ENCODE measurements at places on chromosomes 5 and 9.

DNA sequence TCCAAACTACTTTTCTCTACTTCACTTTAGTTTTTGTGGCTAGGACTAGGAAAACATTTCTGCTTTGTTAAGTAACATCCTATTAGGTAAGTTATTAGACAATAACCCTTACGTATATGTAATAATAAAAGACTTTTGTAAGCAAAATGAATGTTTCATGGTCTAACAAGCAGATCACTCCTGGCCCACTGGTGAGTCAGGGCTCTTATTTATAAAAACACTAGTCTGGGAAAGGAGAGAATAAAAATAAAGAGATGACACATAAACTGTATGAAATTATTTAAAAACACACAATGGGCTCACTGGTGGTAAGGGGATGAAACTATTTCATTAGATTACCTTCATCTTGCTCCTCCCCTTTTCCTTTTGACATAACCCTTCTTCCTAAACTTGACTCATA is 2212.2 kb upstream of the ACO1 start:
- no peak for DNase-seq

DNA sequence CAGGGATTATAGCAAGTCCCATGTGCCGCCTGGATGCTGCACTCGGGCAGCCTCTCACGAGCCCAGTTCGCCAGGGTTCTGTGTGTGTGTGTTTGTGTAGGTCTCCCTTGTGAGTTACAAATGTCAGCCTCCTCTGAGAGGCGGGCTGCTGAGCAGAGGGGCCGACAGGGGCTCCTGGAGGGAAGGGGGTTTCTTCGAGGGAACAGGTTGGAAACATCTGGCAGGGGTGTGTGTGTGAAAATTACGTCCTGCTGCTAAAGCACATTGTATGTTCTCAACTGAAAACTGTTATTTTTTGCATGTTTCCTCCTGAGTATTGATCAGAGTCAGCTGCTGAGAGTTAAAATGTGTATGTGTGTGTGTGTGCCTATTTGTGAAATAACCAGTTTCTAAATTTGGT is 9.7 kb downstream of the GALNT10 start:
- no peak for DNase-seq

GRCh38 chr9:12065050-12065449 is 628.1 kb upstream of the TYRP1 start:
- no peak for DNase-seq

DNA sequence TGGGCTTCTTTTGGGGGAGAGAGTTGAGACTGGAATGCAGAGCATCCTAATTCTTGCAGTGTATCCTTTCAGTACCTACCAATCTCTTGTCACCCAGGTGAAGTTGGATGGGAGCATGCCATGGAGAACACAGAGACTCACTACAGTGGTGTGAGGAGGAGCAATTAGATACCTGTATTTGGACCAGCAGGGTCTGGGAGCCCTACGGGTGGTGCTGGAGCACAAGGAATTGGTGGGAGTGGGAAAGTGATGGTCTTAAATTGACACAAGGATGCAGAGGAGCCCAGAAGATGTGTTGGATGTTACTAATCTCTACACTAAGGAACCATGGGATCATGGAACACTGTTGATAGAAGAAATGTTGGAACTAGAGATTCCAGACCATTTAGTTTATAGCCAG is 212.7 kb downstream of the CHSY3 start:
- no peak for DNase-seq

GRCh38 chr9:130364619-130365322 is 80.0 kb upstream of the ASS1 start:
- no peak for DNase-seq

DNA sequence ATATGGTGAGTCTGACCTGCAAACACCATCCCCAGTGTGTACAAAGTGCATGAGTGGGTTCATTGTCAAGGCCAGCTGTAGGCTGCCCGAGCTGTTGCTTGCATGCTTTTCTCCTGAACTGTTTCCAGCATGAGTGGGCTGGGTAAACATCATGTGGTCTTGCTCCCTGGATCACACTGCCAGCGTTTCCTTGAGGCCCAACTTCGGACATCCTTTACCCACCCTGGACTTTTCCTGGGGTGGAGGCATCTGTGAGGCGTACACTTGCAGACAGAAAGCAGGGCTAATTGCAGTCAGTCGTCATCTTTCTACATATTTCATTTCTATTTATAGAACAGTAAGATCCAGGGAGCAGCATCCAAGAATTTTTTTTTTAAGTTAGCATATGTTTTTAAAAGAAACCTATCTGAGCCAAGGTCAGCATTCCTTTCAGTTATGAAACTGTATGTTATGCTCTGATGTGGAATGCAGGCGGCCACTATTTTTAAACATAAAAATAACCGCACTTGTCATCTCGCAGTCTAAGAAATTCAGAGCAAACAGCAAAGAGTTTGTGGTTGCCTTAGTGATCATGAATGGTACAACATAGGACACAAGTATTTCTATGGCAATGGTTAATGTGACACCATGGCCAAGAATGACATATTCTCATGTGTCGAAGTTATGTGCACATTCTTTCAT is 106.5 kb upstream of the DMRT1 start:
- no peak for DNase-seq

DNA sequence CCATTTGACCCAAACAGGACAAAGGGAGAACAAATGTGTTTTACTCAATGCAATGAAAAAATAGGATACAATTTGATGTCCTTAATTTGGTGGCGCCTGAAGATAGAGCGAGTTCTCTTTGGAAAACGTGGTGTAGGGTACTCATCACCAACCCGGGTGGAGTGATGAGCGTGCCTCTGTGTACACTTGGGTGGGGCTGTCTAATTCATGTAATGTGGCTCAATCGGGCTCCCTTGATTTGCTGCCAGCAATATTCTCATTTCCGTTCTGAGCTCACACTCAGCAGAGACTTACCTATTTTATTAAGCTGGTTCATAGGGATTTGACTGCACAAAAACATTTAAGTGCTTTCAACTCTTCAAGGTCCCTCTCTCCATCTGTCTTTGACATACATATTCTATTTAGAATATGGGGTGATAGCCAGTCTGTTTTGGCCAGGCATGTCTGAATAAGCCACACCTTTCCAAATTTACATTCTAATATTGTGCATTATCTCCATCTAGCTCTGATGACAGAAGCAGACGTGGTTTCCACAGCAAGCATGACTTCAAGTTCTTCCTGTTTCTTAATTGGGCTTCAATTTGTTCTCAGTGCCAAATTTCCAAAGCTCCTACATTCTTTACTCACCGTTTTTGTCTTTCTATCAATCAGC is 162.5 kb downstream of the IRX2 start:
- no peak for DNase-seq

DNA sequence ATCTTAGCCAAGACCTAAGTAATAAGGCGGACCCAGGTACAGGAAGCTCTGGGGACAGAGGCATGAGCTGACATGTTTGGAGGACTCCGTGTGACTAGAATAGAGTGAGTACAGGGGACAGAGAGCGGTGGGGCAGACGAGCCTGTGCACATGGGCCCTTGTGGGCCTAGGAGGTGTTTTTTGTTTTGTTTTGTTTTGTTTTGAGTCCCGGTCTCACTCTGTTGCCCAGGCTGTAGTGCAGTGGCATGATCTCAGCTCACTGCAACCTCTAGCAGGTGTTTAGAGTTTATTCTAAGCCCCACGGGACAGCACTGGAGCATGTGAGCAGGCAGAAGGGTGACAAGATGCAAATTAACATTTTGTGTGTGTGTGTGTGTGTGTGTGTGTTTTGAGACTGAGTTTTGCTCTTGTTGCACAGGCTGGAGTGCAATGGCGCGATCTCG is 3.1 kb upstream of the EEIG1 start:
- DNase-seq, result no peak

GRCh38 chr5:143435210-143435657 is 31.7 kb upstream of the NR3C1 start:
- no peak for DNase-seq

DNA sequence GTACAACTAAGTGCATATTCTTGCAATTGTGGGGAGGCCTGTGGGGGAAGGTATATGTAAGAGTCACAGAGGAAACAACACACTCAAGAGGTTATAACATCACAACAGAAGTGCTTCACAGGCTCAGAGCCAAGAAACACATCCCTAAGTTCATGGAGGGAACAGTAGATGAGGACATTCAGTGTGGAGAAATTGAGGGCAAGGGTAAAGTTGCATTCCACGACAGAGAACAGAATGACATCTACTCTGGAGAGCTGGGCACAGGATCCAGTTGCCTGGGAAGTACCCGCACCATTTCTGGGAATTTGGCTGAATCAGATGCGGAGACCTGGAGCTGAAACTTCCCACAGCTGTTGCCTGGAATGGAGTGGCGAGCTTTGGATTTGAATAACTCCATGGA is 197.2 kb downstream of the NXNL2 start:
- DNase-seq, result no peak

DNA sequence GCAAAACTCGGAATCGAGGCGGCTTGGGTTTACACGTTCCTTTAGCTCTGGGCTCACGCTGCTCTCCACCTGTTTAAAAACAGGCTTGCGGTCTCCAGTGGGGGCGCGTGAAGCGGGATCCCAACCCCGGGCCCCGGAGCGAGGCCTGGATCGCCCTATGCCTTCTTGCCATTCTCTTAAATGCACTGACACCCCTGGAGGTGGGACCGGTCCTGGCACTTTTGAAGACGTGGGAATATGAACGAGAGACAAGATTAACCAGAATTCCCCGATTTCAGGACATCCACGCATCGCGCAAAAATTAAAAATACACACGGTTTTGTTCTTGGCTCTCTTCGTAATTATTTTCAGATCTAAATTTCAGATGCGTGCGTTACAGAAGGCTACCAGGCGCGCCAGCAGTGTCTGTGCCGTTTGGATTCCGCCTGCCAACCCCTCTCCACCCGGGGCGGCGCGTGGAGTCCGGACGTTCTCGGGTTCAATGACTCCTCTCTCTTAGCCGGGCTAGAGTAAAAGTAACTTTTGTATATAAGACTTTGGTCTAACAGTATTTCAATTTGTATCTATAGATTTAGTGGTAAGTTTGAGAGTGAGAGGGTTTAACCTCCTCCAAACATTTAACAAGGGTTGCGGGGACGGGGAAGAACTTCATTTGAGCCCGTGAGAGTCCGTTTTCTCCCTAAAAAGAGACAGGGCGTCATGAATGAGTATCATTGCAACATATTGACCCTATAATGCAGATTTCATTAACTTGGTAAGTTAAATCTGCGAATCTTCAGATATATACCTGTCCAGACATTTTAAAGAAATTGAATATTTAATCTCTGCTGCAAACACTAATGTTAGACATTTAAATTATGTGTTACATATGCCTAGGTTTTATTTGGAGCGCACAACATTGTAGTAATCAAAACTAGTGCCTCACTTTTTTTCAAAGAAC is 3.8 kb downstream of the FOXD1 start:
- no peak for DNase-seq

DNA sequence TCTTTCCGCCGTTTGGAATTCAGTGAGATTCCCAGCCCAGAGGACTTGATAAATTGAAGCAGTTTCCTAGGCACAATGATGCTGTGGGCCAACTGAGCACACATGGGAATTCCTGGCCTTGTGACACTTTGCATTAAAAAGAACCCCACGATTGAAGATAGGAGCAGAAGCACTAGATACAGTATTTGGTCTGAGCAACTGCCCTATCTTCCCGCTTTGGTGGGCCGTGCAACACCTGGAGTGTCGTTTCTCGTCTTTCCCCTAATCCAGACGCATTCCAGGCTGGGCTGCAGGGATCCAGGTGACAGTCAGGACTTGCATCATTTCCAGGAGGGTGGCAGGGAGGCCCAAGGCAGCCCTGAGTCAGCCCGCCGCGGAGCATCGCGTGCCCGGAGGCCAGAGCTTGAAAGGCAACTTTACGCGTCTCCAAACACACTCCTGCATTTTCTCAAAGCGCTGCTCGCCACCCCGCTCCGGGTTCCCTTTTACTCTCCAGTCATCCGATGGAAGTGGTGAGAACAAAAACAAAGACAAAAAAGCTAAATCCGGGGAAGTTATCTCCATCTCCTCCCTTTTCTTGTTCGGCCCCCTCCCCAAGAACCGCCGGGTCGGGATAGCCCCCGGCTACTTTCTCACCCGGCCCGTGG is 753 bp upstream of the STC2 start:
- no peak for DNase-seq

DNA sequence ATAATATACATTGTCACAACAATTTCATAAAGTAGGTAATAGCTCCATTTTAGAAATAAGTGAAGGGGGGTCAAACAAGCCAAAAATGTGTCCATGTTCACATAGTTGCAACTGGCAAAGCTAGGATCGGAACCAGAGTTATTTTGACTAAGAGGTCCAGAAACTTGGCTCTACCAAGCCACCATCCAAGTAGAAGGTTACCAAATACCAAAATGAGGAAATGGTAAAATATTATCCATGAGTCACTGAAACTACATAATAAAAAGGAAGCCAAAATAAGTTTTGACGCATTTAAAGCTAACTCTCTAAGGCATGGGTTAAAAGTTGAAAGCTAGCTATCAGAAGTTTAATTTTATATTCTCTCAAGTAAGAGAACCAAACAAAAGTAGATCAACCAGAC is 886.9 kb upstream of the DMAC1 start:
- no peak for DNase-seq

GRCh38 chr9:126689027-126689825 is 75.5 kb downstream of the LMX1B start:
- no peak for DNase-seq

DNA sequence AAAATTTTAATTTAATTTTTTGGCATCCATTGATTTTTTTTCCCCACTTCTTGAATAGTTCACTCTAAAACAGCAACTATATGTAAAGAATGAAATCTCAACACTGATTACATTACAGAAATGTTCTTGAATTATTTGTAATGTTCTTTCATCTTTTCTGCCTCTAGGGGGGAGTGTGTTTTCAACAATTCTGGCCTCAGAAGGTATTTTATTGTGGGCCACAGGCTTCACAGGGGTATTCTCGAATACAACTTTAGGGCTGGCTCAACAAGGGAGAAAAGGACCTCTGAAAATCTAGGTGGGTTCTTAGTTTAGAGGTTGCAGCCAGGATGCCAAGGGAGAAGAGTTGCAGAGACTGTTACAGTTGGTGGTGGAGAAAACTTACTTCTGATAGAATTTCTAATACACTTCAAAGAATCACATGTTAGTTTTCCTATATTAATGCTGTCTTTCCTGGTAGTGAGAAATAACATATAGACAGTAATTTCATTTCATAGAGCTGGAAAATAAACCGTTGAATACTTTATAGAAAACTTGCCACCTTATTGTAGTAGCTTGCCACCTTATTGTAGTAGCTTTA is 3.6 kb upstream of the NPR3 start:
- no peak for DNase-seq

GRCh38 chr9:85900504-85901201 is 40.3 kb upstream of the NAA35 start:
- peak; percentile 6 for DNase-seq

GRCh38 chr5:93715761-93716160 is 25.6 kb downstream of the POU5F2 start:
- DNase-seq, result no peak

DNA sequence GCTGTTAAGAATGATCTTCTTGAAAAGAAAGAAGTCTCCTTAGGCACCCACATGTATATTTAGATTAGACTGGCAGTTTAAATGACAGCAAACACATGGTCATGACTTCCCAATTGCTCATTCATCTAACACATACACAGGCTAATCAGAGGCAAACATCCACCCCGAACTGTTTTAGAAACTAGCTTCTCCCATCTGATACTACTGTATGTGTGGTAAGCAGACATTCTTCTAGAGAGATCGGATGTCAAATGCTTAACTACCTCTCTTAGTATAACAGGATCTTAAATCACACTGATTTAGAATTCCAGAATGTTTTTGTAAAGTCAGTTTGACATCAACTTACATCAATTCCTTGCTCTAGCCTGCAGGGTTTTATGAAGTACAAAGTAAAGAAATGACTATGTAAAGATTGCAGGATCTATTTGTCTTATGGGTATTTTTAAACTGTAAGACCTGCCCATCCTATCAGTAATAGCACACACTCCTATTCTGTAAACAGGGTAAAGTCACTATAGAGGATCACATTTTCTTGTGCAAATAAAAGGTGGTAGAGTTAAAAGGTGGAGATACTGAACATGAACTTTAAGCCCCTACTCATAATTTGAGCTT is 239.7 kb downstream of the MLLT3 start:
- no peak for DNase-seq

All from effector CD4-positive, alpha-beta T cell (primary cell).